Activated gamma-delta T cell (primary cell): ENCODE measurements at places on chromosomes 12 and 14.

DNA sequence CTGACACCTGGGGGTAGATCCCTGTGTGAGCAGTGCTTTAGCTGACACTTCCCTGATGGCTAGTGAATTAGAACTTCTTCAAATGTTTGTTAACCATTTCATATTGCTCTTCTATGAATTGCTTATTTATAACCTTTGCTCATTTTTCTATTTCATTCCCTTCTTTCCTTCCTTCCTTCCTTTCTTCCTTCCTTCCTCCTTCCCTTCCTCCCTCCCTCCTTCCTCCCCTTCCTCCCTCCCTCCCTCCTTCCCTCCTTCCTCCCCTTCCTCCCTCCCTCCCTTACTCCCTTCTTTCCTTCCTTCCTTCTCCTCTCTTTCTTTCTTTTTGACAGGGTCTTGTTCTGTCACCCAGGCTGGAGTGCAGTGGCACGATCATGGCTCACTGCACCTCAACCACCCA lies 23.3 kb upstream of the CEP170B start:
- no peak for DNase-seq

GRCh38 chr14:57464008-57464730 lies 29.5 kb downstream of the CCDC198 start:
- DNase-seq = no peak

- no peak for DNase-seq
Measured at GRCh38 chr14:64709126-64709525, 4.9 kb downstream of the PLEKHG3 start.

GRCh38 chr12:130419116-130419515 lies 81.4 kb downstream of the PIWIL1 start:
- DNase-seq = no peak

DNA sequence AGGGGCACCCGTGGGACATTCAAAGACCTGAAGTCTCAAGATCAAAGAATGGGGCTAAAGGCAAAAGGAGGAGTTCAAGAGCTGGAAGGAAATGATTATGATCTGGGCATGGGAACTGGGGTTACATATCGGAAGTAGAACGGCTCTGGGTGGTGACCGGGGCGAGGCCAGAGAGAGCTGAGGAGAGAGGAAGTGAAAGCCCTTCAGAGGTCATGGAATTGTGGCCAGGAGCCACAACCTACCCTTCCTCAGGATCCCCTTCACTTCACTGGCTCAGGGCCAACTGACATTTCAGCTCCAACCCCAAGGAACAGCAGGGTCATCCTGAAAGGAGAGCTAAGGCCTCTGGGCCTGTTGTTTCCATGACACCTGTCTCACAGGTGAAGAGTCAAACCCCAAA lies 57.8 kb downstream of the GALNT16 start:
- DNase-seq = no peak

DNA sequence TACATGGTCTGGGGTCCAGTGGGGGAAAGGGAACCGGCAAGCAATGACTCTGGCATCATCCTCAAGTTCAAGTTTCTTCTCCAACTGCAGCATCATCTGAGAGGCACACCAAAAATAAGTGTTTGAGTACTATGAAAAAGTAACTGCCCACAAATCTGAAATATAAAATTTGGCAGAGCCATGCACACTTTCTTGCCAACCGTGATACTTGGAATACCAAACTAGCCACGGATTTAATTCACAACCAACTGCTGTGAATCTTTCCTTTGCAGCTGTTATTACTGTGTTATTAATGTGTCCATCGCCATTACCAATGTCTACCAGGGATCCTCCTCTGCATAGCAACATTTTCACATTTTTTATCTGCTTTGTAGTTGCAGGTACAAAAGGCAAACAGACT lies 74.6 kb downstream of the GXYLT1 start:
- DNase-seq = no peak

GRCh38 chr14:94558842-94559241 lies 2.4 kb upstream of the SERPINA4 start:
- DNase-seq = no peak

GRCh38 chr14:87013583-87013982 lies 979.4 kb downstream of the GALC start:
- DNase-seq = no peak
